BE2C (cell line): ENCODE measurements at places on chromosomes 5 and 9.
A peak's percentile ranks its signal among the peaks of the same experiment; 100 is the strongest.

DNA sequence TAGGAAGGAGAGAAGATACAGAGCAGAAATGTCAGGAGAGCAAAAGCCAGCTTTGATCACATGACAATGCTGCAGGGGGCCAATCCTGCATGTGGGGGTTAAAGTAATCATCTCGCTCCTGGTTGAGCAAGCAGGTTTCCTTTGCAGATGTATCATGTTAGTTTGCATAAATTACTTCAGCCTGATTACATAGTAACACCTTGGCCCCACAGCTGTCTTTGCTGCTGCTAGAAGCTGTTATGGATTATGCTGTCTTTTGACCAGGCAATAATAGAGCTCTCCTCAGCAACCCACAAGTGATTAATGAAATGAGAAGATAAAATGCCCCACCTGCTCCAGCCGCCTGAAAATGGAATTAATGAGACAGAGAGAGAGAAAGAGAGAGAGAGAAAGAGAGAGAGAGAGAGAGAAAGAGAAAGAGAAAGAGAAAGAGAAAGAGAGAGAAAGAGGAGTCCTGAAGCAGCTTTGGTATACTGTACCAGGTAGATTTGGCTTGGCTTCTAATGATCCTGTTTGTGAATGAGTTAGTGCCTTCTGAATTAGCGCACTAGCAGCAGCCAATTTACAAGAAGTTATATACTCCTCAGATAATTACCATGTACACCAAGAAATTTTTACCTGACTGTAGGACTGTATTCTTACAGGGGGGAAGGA is 174.3 kb upstream of the RORB start:
- DNase-seq = no peak

DNA sequence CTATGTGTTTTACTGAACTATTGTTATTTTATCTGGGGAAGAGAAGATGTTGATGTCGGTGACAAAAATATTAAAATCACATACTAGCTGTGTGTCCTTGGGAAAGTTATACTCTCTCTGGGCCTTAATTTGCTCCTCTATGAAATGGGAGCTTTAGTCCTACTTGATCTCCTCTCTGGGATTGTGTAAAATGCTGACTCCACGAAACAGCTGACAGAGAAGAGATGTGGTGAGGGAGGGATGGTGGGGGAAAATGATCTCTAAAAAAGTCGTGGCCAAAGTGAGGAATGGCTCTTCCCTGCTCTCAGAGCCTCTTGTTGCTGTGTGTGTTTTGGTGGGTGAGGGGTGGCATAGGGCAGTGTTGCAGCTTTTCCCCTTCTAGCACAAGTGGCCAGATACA is 173.7 kb downstream of the MELK start:
- no peak for DNase-seq

- DNase-seq = peak; percentile 88
These were observed 94.3 kb downstream of the TSSK1B start for GRCh38 chr5:113340537-113340936.

- DNase-seq = no peak
These were observed 13.3 kb upstream of the STING1 start for GRCh38 chr5:139495638-139496435.

DNA sequence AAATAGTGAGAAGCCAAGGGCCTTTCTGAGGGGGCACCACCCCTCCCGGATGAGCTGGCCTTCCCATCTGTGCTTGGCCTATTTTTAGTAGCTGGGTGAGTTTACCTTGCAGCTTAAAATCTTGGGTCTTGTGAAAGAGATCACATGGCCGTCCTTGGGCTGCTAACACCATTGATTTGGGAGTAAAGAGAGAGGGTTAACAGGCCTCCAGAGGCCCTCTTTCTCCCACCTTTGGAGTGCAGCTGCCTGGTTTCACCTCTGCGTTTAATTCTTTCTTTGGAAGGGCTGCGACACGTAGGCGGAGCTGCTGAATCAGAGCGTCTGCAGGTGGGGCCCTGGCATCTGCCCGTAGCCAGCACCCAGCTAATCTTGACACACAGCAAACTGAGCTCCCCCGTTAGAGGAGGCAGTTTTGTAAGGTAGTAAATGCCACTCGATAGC is 12.8 kb downstream of the OLFM1 start:
- DNase-seq = no peak

- DNase-seq = no peak
These were observed 131.9 kb downstream of the UGCG start for GRCh38 chr9:112028242-112029221.

DNA sequence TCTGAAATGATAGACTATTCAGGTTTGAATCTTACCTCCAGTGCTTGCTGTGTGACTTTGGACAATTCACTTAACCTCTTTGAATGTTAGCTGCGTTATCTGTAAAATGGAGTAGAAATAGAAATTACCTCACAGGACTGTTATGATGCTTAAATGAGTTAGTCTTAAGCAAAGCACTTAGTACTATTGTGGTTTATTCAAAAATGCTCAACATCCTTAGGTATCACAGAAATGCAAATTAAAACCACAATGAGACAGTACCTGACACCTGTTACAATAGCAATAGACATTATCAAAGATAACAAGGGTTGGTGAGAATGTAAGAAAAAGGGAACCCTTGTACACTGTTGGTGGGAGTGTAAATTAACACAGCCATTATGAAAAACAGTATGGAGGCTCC is 77.6 kb upstream of the FREM1 start:
- DNase-seq = no peak

GRCh38 chr9:105693435-105694189 is 729 bp upstream of the TMEM38B start:
- DNase-seq = no peak

DNA sequence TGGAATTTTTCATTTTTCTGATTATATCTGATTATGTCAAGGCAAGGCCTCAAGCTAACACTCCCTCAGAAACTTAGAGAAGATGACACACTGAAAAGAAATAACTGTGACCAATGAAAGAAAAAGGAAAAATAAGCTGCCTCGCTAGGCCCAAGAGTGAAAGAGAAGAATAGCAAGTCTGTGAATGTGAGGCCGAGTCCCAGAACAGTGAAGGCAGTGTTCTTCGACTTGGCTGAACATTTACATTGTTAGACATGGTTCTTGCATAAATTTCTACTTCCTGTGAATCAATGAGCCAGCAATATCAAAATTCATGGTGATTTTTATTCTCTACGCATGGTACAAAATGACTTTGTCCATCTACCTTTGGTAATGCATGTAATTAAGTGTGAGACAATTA is at the start of gene ATP10B:
Gene ATP10B, minus strand, starts transcription at position 163 of the 400 bp plus-strand sequence. CDS start 164,137 bp downstream, outside the sequence.
- no peak for DNase-seq

GRCh38 chr5:168315416-168316138 is 24.1 kb downstream of the WWC1 start:
- DNase-seq = no peak

DNA sequence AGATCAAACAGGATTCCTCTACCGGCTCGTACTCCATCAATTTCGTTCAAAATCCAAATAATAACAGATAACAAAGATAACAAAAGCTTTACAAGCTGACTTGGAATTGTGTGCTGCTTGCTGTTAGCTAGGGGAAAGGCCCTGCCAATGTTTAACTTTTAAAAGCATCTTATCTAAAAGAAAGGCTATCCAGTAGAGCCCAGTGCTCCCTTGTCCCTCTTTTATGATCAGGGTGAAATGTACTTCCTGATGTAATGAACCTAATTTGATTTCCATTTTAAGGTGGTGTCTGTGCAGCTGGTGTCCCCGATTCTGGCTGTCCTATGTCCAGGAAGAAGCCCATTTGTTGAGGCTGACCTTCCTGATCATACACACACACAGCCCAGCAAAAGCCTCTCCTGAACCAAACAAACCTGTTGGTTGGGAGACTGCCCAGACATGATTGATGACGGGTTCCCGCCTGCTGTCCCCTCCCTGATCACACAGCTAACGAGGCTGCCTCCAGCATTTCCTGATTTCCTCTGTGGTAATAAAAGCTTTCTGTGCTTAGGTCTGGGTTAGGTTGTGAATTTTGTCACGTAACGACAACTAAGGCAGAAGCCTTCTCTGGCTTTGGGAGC is 54.1 kb downstream of the PWWP2A start:
- DNase-seq = no peak

DNA sequence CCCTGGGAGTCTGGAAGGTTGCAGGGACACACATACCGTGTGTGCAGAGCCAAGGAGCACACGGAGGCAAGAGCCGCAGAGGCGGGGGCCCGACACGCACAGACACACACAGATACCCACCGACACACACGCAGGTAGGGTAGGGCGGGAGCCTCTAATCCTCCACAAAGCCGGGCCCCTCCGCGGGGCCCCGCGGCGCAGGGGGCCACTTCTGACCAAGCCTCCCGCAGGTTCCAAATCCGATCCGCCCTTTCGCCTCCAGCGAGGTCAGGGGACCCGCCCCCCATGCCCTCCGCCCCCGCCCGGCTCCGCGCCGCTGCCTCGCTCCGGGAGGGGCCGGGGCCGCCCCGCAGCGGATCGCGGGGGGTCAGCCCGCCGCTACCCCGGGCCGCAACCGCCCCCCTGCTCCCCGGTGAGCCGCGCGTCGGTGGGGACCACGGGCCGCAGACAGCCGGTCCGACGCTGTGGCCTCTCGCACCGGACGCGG is 1.4 kb upstream of the LMX1B start:
- DNase-seq = no peak
